Lung (tissue), 17 donors: ENCODE measurements at places on chromosomes 2 and 18. TPM values are rescaled to one million over a fixed set of nuclear protein-coding genes. Genes with fewer than 3 reads are reported as not detected.

DNA sequence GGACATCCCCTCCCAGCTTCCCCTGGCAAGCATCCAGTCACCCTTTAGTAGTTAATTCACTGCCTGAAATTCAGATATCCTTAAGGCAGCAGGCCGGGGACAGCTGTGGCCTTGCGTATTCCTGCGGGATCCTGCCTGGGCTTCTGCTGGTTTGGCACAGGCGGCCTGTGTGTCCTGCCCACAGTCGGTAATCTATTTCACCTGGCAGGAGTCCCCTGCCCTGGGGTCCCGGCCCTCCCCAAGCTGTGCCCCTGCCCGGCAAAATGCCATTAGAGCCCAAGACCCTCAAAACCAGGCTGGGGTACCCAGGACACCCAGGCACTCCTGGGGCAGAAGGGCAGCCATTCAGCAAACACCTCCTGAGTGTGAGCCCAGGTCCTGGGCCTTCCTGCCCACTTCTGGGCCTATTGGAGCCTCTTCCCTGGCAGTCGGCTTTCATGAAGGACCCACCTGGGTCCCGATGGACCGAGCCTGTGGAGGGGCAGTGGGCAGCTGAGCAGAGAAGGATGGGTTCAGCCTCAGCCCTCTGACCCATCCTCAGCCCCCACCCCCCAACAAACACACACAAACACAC, 11.6 kb downstream of the CROCC2 start:
- DNase-seq: peak; percentile 79

- DNase-seq: peak; percentile 44
Measured at GRCh38 chr2:111117598-111118480, 2.9 kb upstream of the BCL2L11 start.

DNA sequence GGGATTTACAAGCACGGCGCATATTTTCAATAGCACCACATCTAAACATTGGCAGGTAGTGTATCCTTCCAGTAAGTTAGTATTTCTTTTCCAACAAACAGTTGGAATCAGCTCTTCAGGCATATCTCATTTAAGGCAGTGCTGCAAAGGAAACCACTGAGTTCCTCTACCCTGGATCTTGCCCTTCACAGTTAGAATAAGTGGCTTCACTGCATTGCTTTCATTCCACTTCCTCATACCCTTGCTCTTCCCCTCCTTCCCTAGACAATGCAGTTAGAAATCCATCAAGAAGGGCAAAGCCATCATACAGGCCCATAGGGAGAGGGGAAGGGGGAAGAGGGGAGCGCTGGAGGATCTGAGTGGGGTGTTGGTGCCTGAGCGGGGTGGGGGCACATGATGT, 173.7 kb downstream of the FBXO15 start:
- no peak for DNase-seq

GRCh38 chr2:8598295-8599165, 83.3 kb upstream of the ID2 start:
- no peak for DNase-seq

DNA sequence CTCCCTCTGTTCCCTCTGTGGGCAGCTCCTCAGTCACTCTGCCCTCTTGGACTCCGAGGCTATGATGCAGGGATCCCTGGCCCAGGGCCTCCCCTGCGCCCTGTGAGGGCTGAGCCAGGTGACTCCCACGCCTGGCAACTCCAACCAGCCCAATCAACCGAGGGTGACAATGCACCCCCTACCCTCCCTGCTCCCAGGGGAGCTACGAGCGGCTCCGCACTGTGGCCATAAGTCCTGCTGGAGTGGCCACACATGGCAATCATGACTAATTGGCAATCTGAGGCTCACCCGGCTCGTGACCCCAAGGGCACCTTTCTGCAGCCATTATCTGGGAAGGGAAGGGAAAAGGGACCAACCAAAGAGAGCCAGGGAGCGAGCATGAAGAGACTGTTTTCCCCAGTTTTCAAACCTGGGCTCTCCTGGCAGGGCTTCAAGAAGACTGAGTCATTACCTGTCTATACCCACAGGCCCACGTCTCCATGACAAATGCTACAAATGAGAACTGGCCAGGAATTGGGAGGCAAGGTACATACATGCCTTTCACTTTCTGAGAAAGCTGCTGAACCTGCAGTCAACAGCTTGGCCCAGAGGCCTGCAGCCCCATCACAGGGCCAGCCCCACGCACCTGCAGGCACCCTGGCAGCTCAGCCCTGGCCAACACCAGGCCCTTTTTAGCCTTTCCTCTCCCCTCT, 45.1 kb downstream of the RPL31 start:
- DNase-seq: no peak

DNA sequence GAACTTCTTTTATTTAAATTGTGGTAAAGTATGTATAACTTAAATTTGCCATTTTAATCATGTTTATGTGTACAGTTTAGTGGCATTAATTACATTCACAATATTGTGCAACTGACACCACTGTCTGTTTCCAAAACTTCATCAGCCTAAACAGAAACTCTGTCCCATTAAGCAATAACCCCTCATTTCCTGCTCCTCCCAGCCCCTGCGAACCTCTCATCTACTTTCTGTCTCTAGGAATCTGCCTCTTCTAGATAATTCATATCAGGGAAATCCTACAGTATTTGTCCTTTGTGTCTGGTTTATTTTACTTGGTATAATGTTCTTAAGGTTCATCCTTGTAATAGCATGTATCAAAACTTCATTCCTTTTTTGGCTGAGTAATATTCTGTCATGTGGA, 75.1 kb downstream of the BOLA3 start:
- no peak for DNase-seq

DNA sequence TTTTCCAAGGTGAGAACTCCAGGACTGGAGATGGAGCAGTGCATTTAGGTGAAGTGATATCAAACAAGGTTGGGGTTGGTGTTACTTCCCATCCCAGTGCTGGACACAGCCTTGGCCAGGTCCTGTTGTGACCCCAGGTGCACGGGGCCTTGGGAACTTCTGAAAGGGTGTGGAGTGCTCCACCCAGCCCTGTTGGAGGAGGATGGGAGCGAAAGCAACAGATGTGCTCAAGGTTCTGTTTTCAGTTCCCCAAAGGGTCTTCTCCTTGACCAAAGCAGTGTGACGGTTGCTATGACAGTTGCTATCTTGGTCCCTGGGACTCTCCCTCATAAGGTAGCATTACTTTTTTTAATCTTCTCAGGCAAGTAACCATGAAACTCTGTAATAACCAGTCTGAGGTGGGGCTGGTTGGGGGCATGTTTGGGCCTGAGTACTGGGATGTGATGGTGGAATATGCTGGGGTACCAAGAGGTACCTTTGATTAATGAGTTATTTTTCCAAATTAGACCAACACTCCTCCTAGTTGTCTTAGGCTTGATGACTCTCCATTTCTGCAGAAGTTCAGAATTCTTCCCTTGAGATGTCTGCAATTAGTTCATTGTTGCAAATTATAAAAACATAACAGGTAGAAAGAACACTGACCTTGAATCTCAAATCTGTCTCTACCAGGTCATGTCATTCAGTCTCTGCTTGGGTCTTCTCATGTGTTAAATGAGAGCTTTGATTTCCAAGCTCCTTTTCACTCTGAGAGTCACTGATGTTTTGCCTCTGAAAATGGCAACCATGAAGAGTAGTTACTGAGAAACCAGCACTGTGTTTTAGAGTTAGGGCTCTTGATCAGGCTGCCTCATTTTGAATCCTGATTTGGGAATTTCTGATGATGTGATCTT, 154.5 kb downstream of the RPIA start:
- DNase-seq: no peak

DNA sequence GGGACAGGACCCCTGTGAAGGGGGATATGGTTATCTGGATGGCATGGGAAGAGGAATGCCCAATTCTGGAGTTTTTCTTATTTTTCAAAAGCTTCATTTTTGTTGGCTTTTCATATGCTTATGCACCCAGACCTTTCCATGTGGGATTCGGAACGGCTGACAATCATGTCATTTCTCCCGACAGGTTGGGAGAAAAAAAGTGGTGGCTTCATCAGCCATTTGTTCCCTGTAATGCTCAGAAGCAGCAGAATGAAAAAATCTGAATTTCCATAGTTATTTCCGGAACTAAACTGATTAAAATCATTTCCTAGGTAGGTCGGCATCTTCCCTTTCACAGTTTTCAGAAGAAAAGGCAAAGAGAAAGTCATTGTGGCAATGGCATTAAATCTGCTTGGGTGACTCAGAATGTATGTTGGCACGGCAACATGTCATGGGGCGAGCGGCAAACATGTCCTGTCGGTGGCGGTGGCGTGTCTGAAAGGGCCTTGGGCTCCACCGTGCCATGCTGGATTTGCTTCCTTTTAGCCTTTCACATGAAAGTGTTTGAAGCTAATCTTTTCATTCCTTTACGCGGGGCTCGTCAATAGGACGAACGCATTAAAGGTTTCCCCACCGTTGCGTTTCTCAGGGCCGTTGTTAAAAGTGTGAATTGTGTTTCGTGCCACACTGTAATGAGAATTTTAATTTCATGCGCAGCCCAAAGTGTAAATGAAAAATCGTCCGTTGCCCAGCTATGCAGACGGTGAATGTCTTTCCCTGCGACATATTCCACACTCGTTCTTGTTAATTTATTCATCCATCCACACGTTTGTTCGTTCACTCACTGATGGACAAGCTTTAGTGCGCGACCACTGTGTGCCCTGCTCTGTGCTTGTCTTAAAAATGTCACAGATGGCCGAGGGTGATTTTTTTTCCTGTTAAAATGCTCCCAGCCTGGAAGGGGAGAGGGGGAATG, 18.5 kb downstream of the ACKR3 start:
- no peak for DNase-seq

DNA sequence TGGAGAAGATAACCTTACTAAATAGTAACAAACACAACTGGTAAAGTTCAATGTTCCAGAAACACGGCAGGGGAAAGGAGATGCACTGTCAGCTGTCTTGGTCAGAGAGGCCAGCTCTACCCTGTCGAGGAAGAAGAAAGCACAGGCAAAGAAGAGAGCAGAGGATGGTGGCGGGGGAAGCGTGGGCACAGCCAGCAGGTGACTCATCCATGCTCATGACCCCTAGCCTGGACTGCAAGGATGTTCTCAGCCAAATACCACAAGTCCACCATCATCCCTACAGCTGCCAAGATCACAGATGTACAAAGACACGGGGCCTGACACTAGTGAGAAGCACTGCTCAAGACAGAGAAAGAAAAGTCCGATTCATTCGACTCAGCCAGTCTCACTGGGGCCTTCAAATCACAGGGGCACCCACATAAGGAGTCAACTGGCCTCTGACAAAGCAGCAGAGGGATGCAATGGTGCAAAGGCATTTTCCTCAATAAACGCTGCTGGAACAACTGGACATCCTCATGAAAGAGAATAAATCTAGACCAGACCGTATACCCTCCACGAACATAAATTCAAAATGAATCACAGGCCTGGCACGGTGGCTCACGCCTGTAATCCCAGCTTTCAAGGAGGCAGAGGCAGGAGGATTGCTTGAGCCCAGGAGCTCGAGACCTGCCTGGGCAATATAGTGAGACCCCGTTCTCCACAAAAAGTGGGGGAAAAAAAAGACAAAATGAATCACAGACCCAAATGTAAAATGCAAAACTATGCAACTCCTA, 5.6 kb downstream of the DTYMK start:
- no peak for DNase-seq

GRCh38 chr2:233068762-233069418, 8.7 kb downstream of the INPP5D start:
- DNase-seq: no peak

GRCh38 chr18:24243677-24244076, 104.8 kb downstream of the CABYR start:
- no peak for DNase-seq

GRCh38 chr18:61466736-61467135, 133.5 kb downstream of the CDH20 start:
- DNase-seq: no peak

GRCh38 chr2:240983361-240983995, 14.9 kb upstream of the SNED1 start:
- DNase-seq: no peak

DNA sequence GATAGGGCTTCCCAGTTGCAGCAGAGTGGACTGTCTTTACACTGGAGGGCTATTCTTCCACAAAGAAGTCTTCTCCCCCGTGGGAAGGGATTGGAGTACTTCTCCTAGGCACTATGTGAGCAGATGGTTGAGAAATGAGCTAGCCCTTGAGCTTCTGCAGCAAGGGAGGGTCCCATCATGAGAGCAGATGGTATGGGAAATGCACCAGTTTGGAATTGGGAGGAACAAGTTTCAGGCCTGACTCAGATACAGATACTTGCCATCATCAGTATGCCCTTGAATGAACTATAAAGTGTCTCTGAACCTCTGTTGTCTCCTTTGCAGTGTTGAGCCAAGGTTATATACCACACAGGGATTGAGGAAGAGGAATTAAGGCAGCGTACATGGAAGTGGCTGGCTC, 757.4 kb downstream of the RNF144A start:
- DNase-seq: no peak

- DNase-seq: no peak
Measured at GRCh38 chr2:16077601-16078000, 137.3 kb downstream of the MYCN start.

DNA sequence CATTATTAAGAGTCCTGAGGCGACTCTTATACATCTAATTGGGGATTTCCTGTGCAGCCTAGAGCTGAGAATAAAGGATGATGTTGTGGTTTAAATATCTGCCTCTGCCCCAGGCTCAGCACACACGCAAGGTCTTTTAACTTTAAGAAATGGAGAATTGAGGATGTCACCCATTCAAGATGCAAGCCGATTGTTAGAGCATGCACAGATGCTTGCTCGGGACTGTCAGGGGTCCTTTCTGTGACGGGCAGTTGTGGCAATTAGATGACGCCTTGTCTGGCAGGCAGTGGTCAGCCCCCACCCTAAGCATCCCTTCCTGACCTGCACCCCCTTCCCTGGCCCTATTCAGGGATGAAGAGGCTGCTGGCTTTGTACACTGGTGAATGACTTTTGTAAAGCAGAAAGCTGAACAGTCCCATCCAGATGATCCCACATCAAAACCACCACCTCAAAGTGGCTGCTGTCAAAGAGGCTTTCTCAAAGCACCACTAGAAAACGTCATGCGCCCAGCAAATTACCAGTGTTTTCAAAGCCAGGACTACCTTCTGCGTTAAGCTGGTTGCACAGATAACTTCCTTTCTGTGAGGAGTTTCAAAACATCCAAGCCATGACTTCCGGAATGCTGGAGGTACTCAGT, 23.7 kb downstream of the FAM178B start:
- DNase-seq: no peak

Gene DHX57
- 18.3 TPM for total RNA-seq

Gene CACNB4
- total RNA-seq: 8.1 TPM

Gene ADD2
- 3.0 TPM for total RNA-seq

Gene KANSL3
- total RNA-seq: 91.4 TPM

Gene TRIM43
- not detected for total RNA-seq

Gene CFC1
- not detected for total RNA-seq

Gene KLHL14
- total RNA-seq: 0.31 TPM

Gene C1QL2
- total RNA-seq: not detected

Gene RAB1A
- total RNA-seq: 141 TPM
